ENCODE measurements at places on chromosomes 4 and X. TPM values are rescaled to one million over a fixed set of nuclear protein-coding genes. Genes with fewer than 3 reads are reported as not detected.

BBS7 gene
- total RNA-seq: 23.4 TPM

- H3K27me3 ChIP-seq: no peaks in the 10 kb centered on the region
- no peaks in the 10 kb centered on the region for H3K36me3 ChIP-seq
- H3K4me1 ChIP-seq: peaks cover 1% of the 10 kb centered on the region
- DNase-seq: no peak
Observed at GRCh38 chr4:145786830-145787229, 106.9 kb downstream of the C4orf51 start.

- no peaks in the 10 kb centered on the region for H3K36me3 ChIP-seq
- no peaks in the 10 kb centered on the region for H3K27me3 ChIP-seq
- no peak overlapping the region for H3K27ac ChIP-seq
- no peak overlapping the region for H3K4me3 ChIP-seq
Observed at GRCh38 chr4:139922406-139923024, 231.5 kb downstream of the MAML3 start.

DNA sequence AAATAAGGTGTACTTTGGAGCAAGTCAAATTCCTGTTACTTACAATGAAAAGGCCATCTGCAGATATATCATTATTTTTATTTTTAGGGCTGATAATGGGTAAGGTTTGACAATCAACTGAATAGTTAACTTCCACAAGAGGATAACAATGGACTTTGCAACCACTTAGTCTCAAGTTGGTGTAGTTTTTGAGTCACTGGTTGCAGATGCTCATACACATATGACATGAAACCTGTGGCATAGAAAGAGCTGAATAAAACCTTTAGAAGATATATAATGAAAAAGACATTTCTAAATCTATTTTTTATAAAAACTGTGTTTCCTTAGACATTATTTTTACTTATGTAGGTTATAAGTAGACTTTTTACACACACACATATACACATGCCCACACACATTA is 2110.9 kb downstream of the PCDH7 start:
- no peaks in the 10 kb centered on the region for H3K4me1 ChIP-seq
- no peak overlapping the region for H3K4me3 ChIP-seq
- no peak overlapping the region for H3K27ac ChIP-seq
- no peaks in the 10 kb centered on the region for H3K27me3 ChIP-seq
- H3K36me3 ChIP-seq: no peaks in the 10 kb centered on the region

SPANXC gene
- total RNA-seq: 2.7 TPM

GRCh38 chr4:3821580-3822229 is 55.5 kb downstream of the ADRA2C start:
- no peaks in the 10 kb centered on the region for H3K4me1 ChIP-seq
- H3K27me3 ChIP-seq: no peaks in the 10 kb centered on the region
- H3K27ac ChIP-seq: no peak overlapping the region
- no peaks in the 10 kb centered on the region for H3K36me3 ChIP-seq

GRCh38 chr4:144298519-144298918 is 158.0 kb upstream of the GYPA start:
- H3K27me3 ChIP-seq: no peaks in the 10 kb centered on the region
- no peaks in the 10 kb centered on the region for H3K4me1 ChIP-seq
- no peaks in the 10 kb centered on the region for H3K36me3 ChIP-seq
- no peak overlapping the region for H3K27ac ChIP-seq
- DNase-seq: no peak
- H3K4me3 ChIP-seq: no peak overlapping the region

DIPK2B gene
- 4.0 TPM for total RNA-seq

DNA sequence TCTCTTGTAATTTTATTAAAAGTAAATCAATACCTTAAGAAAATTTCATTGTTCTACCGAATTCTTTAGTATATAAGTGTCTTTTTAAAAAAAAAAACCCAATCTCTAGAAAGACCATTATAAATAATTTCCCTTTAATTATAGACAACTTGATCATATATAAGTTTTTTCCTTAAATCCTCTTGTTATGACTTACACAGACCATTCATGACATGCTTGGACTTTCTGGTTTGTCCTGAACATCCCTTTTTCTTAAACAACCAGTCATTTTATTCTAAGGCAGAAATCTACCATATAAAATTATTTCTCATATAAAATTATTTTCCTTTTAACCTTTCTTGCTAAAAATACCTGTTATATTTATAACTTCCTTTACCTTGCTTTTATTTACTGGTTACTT is 15.4 kb upstream of the FHDC1 start:
- H3K27me3 ChIP-seq: no peaks in the 10 kb centered on the region
- H3K4me1 ChIP-seq: no peaks in the 10 kb centered on the region
- DNase-seq: no peak
- H3K36me3 ChIP-seq: no peaks in the 10 kb centered on the region
- no peak overlapping the region for H3K4me3 ChIP-seq

FGA gene
- 1.4 TPM for total RNA-seq

STS gene
- total RNA-seq: 3.5 TPM

GRCh38 chrX:131792356-131792749 is 230.7 kb upstream of the STK26 start:
- H3K27ac ChIP-seq: no peak overlapping the region
- no peaks in the 10 kb centered on the region for H3K36me3 ChIP-seq
- no peaks in the 10 kb centered on the region for H3K4me1 ChIP-seq
- H3K4me3 ChIP-seq: no peak overlapping the region

All from testis (tissue), 5 donors.